ENCODE measurements at places on chromosomes 7 and 10.

DNA sequence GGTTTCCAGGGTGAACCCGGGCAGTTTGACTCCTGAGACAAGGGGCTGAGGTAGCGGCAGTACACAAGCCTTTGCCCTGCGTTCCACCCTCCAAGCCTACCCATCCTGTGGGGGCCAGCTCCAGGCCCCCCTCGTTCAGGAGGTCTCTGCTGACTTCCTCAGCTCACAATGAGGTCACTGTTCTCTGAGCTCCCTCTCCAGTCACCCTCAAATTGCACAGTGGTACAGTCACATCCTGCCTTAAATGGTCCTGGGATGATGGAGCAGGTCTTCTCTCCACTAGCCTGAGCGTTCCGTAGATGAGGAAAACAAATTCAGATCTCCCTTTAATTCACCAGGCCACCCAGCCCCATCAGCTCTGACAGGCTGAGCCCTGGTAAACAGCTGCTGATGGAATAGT is 90.2 kb downstream of the SH3PXD2A start:
- DNase-seq, result no peak

- DNase-seq, result no peak
These were observed 1.9 kb downstream of the ACSL5 start for GRCh38 chr10:112375721-112376395.

GRCh38 chr7:52005613-52006012 is 689.0 kb upstream of the COBL start:
- no peak for DNase-seq

GRCh38 chr10:62719061-62719460 is 85.5 kb upstream of the ADO start:
- no peak for DNase-seq

GRCh38 chr7:19410106-19410505 is 264.9 kb upstream of the FERD3L start:
- no peak for DNase-seq

- no peak for DNase-seq
These were observed 34.8 kb upstream of the TNPO3 start for GRCh38 chr7:129089521-129090212.

DNA sequence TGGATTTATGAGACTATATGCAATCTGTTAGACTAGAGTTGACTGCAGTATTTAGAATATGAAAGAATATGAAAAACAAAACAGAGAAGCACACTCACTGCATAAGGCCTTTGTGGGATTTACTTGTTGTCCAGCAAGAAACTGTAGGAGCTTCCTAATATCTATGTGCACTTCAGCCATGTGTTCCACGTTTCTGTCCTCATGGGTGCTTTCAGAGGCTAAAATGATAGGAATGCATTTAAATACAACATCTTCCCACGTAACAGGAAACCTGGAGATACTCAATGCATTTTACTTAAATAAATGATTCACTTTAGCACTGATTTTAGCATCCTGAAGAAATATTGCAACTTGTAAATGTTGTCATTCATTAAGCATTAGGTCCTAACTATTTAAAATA is 11.7 kb downstream of the HUS1 start:
- no peak for DNase-seq

GRCh38 chr7:130397051-130397757 is 16.9 kb downstream of the CPA1 start:
- DNase-seq, result no peak

- DNase-seq, result no peak
These were observed 50.7 kb downstream of the ERCC6 start for GRCh38 chr10:49488056-49488717.

- no peak for DNase-seq
These were observed 467.1 kb downstream of the SDK1 start for GRCh38 chr7:3767917-3768777.

DNA sequence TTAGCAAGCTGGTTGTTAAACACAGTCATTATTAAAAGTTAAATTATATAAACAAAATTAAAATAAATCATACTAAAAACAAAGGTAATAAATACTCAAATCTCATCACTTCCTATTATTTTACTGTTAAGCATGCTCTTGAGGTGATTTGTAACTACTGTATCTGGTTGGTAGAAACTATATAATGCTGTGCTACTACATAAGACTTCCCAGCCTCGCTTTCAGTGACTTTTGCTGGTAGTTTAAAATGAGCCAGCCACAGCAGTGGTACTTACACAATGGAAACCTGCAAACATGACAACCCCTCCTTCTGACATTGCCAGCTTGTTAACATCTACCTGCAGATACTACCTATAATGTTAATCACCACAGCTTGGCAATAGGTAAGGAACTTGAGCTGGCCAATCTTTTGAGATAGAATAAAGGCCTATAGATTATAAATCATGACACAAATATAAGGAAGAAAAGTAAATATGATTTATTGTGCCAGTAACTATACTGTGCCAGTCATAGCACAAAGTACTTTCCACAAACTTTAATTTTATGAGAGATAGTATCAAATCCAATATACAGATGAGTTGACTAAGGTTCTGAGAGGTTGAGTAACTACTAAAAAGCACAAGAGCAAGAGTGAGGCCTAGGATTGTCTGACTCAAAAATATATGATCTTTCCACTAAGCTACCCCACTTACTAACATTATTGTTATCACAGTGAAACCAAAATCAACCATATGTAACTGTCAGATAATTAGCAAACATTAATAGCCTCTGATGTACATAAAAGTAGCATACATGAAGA is 181.1 kb upstream of the ASAH2 start:
- DNase-seq, result no peak

DNA sequence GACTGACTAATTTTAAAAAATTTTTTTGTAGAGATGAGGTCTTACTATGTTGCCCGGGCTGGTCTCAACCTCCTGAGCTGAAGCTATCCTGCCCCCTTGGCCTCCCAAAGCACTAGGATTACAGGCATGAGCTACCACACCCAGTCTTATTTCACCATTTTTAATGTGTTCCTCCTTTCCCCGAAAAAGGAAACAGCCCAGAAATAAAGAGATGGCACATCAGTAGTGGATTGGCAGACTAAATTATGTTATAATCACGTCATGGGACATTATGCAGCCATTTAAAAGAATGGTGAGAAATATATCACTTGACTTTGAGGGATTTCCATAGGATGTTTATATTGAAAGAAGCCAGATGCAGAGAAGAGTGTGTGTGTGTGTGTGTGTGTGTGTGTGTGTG is 40.5 kb downstream of the CAPZA2 start:
- DNase-seq, result no peak

- DNase-seq, result no peak
These were observed 247.7 kb downstream of the TFEC start for GRCh38 chr7:115782696-115783490.

DNA sequence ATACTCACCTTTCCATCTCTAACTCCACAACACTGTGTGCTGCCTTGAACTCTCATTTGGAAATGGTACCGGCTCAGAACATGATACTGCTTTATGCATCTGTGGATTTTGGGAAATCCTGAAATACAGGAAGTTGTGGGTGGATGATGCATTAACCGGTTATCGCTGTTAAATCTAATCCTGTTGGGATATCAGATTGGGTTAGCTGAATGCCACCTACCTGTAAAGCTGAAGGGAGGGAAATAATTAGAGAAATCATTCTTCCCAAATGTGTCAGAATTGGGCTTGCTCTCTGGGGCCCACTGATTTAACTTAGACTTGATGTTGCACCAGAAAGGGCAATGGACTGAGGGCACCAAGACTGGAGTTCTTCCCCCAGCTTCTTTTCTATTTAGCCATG is 54.0 kb downstream of the CH25H start:
- no peak for DNase-seq

- DNase-seq, result no peak
These were observed 85.1 kb downstream of the ST7 start for GRCh38 chr7:117038408-117038807.

GRCh38 chr7:141356161-141356560 is 195.0 kb upstream of the AGK start:
- DNase-seq, result no peak

DNA sequence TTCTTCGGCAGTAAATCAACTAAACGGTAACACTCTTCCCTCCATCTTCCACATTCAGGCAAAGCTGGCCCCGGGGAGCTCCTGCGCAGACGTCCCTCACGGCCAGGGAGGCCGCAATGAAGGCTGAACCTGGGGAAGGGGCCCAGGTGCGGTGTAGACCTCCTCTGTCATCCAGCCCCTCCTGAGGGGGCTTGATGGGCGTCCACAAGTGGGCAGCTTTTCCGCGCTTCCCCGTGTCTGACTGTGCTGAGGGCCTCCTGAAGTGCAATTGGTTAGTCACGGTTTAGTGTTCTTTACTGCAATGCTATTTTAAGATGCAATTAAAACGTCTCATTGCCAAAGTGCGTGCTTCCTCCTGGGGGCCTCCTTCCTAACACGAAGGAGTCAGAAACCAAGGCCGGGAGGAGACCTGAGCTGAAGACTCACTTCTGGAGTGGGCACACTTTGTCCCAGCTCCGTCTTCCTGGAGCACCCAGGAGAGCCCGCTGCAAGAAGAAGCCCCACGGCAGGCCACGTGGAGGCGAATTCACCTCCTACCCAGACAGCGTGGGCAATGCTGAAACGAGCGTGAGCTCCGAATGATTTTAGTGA is 173.3 kb downstream of the ELFN1 start:
- DNase-seq, result no peak

DNA sequence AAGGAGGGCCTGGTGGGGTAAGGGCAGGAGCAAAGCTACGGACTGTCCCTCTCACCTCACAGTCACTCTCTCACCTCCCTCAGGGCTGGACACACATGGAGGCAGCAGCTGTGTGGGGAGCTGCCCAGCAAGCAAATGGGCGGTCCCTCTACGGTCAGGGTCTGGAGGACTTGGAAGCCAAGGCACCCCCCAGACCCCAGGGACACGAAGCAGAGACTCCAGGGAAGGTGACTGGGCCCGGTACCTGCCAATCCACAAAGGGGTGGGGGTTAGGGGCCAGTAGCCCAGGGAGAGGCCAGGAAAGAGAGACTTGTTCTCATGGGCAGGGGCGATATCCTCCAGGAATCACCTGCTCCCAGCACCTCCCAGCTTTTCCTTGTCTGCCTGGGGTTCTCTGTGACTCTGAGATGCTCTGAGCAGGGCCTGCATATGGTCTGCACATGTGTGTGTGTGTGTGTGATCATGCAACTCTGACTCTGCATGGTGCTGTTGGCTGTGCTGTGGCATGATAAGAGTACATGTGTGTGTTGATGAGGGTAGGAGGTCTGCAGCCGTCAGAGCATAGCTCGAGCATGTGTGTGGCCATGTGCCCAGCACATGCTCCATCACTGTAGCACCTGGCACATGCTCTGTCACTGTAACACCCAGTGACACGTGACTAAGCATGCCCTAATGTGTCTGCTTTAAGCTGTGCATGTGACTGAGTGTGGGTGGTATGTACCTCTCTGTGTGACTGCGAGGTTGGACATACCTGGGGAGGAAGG is 4.6 kb upstream of the LDB3 start:
- DNase-seq, result no peak

DNA sequence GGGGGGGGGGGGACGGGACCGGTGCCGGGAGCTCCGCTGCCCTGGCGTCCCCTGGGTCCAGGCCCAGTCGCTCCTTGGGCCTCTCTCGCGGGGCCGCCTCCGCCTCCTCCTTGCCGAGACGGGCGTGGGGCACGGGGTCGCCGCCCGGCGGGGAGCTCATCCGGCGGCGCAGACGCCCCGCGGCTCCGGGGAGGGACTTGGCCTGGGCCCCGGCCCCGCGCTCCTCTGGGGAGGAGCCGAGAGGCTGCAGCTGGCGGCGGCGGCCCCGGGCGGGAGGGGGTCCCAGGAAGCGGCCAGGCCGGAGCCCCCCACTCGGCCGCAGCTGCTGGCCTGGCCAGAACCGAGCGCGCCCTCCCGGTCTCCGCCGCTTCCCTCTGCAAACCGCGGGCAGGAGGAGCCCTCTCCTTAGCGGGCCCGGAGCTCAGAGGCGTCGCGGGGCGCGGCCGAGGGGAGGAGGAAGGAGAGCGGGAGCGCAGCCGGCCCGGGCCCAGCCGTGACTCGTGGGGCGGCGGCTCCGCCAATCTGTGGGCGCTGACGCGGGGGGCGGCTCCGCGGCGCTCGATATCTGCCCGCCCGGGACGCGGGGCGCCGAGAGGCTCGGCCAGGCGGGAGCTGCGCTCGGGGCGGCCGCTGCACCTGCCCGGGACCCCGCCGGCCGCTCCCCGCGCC is at the start of gene FAM20C:
TSS of gene FAM20C (plus strand) at position 591 of the 669 bp plus-strand sequence. CDS start 629 bp downstream, outside the sequence.
- peak; percentile 84 for DNase-seq

GRCh38 chr10:1567152-1567551 is 170.2 kb downstream of the ADARB2 start:
- DNase-seq, result no peak

- no peak for DNase-seq
These were observed 83.4 kb upstream of the IFRD1 start for GRCh38 chr7:112366886-112367285.

DNA sequence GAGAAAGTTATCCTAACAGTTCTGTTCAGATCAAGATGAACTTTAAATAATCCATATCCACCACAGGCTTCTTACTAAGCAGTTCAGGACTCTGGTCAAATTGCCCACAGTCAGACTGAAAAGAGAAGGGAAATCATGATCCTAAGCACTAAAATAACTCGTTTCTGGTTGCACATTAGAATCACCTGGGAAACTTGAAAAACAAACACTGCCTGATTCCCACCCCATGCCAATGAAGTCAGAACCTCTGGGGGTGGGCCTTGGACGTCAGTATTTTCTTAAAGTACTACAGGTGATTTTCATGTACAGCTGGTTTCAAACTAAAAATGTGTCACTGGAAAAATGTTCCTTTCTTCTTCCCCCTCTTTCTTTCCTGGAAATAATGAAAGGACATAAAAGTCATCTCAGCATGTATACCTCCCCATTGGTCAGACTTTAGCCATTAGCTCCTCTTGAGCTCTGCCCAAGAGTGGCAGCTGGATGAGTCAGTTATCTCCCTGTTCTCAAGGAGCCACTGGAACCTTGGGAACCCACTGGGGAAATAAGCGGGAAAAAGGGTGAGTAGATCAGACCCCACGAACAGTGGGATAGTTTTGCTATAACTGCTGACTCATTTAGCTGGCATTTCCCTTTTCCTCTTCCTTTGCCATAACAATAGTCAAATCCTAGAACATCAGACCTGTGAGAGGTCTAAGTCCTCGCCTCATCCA is 75.3 kb upstream of the IL6 start:
- no peak for DNase-seq

- no peak for DNase-seq
These were observed 779.3 kb downstream of the INHBA start for GRCh38 chr7:40923626-40924025.

GRCh38 chr7:50411332-50411731 is 38.8 kb downstream of the FIGNL1 start:
- DNase-seq, result no peak

DNA sequence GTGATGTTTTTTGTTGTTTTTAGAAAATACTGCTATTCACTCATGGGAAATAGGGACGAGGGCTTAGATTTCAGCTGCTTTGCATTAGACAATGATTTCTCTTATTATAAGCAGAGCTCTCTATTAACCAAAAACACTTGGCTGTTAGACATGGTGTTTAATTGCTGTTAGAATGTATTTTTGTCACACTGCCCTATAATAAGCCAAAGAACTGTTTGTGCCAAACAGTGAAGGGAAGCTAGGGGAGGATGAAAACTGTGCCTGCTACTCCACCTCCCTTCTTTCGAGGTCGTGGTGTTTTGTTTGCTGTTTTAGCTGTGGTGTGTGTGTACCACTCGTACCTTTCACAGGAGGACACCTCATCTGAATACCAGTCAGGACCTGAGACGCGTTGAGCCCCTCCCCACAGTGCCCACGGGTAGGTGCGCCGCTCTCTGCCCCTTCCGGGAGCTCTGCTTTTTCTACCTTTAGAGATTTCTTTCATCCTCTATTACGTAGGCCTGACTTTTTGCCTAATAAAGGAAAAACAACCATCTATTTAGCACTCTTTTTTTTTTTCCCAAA is 57.9 kb downstream of the CUX1 start:
- no peak for DNase-seq

Data from iPS-NIHi11 (cell line).